ENCODE measurements at places on chromosomes 11 and 22. TPM values are rescaled to one million over a fixed set of nuclear protein-coding genes. Genes with fewer than 3 reads are reported as not detected.

PKNOX2 gene
- polyA plus RNA-seq = 1.8 TPM

KRTAP5-8 gene
- polyA plus RNA-seq = not detected

CECR2 gene
- polyA plus RNA-seq = 0.13 TPM

CHST1 gene
- polyA plus RNA-seq = 6.0 TPM

KRTAP5-2 gene
- not detected for polyA plus RNA-seq

HBG2 gene
- polyA plus RNA-seq = not detected

KCNA4 gene
- polyA plus RNA-seq = not detected

APOA4 gene
- 0.64 TPM for polyA plus RNA-seq

GAB4 gene
- not detected for polyA plus RNA-seq

APOBEC3H gene
- not detected for polyA plus RNA-seq
